Breast epithelium (tissue), 4 donors: ENCODE measurements at places on chromosomes 6 and 20.

DNA sequence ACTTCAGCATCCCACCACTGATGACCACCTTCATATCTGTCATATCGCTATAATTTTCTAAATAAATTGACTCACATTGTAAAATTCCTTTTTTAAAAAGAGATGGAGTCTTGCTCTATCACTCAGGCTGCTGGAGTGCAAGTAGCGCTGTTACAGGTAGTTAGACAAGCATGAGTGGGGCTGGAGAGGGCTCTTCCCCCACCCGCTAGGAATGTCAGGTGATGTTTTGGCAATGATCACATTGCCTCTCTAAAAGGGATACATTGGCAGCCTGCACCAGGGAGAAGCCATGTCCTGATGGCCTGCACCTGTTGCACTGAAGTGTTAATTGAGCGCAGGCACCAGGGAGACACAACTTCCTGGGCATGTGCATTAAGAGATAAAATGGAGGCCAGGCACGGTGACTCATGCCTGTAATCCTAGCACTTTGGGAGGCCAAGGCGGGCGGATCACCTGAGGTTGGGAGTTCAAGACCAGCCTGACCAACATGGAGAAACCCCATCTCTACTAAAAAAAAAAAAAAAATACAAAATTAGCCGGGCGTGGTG, 16.9 kb upstream of the SLC22A16 start:
- no peak for DNase-seq

- DNase-seq = no peak
These were observed 188.2 kb upstream of the FOXQ1 start for GRCh38 chr6:1123386-1124375.

DNA sequence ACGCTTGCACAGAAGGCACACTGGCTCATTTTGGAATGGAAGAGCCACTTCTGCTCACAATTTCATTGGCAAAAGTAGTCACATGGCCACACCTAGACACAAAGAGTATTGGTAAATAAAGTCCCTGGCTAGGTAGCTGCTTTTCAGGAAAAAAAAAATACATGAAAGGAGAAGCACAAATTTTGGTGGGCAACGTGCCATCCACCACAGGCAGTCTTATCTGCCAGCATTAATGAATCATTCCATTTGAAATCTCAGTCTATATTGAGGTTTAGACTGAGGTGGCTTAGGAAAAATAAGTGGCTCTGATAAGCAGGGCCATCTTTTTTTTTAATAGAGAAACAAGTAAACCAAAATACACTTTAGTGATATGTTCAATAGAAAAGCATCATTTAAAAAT, 44.3 kb downstream of the ADGRB3 start:
- DNase-seq = no peak

- no peak for DNase-seq
These were observed 60.5 kb downstream of the EDN1 start for GRCh38 chr6:12350644-12351170.

GRCh38 chr6:593139-593906, 63.6 kb downstream of the HUS1B start:
- no peak for DNase-seq

DNA sequence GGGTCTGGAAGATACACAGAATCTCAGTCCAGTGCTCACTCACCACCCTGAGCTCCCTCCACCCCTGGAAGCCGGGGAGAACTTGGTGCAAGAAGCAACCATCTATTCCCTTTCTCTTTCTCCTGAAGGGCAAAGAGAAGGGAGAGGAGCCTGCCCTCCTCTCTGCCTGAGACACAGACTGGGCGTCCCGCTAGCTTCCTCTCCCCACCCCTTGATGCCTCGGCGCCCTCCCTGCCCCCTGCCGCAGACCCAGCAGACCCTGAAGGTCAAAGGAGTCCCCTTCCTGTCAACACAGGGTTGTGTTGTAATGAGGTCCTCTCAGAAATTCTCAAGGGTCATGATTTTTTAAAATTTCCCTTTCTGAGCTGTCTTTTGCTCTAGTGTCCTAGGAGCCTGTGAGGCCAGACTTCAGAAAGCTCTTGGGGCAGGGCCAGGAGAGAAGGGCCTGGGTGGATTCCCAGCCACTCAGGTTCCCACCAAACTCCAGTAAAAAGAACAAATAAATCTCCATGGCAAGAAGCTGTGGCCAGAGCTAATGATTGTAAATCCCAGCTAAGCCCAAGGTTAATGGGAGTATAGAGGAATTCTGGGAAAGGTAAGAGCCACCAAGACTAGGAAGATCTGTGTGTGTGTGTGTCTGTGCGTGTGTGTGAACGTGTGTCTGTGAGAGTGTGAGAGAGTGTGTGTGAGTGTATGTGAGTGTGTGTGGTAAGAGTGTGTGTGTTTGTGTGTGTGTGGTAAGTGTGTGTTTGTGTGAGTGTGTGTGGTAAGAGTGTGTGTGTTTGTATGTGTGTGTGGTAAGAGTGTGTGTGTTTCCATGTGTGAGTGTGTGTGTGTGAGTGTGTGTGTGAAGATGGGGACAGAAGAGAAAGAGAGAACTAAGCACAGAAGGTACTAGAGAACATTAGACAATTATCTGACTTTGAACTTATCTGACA, 1.1 kb upstream of the JPH2 start:
- no peak for DNase-seq

GRCh38 chr6:37100745-37101144, 69.2 kb upstream of the PIM1 start:
- DNase-seq = no peak
